ENCODE measurements at places on chromosomes 6 and 20. TPM values are rescaled to one million over a fixed set of nuclear protein-coding genes. Genes with fewer than 3 reads are reported as not detected.

The LST1 gene
- total RNA-seq, result not detected

The COX4I2 gene
- not detected for total RNA-seq

The ADGRF1 gene
- not detected for total RNA-seq

The PDCD2 gene
- 48.3 TPM for total RNA-seq

The PBOV1 gene
- total RNA-seq, result not detected

The TMEM170B gene
- 1.8 TPM for total RNA-seq

The C6orf141 gene
- 0.69 TPM for total RNA-seq

The DLK2 gene
- total RNA-seq, result 0.30 TPM
